HEK293T (cell line): ENCODE measurements at places on chromosomes 2 and 18.

GRCh38 chr18:28740575-28740974 is 563.6 kb upstream of the CDH2 start:
- DNase-seq: no peak

DNA sequence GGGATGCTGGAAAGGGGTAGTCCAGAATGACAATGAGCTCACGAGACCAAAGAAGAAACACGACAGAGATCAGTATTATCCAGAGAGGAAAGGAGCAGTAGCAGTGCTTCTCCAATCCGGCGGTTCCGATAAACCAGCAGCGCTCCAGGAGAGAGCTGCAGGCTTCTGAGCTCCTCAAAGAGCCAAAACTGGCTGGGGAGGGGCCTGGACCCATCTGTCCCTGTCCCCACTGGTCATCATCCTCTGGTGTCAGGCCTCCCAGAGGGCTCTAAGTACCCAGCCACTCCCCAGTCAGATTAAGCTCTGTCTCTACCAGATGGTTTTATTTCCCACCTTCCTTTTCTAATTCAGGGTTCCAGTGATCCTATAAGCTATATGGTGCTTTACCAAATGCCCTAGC is 23.2 kb downstream of the DNAJC27 start:
- DNase-seq: no peak

GRCh38 chr2:190637903-190638618 is 10.8 kb upstream of the NAB1 start:
- no peak for DNase-seq

DNA sequence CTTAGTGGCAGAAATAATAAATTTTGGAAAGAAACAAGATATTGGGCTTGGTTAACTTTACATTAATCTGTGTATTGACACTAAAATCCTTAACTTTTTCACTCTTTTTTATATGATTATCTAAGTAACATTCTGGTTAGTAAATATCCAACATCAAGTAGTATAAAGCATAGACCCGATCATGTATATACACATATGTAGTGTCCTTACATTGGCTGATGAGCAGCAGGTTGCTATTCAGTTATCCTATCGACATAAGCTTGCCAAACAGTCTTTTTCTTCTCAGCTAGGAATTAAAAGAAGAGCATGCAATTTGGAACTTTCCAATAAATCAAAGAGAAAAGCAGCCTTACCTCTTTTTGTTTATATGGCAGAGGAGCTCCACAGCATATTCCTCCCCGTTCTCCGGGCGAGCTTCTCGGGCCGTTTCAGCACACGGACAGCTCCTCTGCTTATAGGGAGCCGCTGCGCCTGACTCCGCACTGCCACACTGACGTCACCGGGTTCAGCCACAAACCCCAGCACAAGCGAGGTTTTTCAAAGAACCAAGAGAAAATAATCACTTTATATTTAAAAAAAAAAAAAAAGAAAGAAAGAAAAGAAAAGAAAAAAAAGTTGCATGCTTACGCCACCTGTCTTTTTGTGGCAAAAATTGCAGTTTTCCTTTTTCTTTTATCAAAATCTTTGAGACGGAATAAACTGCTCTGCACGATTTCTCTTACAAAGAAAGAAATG is at the start of gene SCG2:
Gene SCG2, minus strand, starts transcription at position 430 of the 735 bp plus-strand sequence. CDS start 3,079 bp downstream, outside the sequence.
- DNase-seq: peak; percentile 76

DNA sequence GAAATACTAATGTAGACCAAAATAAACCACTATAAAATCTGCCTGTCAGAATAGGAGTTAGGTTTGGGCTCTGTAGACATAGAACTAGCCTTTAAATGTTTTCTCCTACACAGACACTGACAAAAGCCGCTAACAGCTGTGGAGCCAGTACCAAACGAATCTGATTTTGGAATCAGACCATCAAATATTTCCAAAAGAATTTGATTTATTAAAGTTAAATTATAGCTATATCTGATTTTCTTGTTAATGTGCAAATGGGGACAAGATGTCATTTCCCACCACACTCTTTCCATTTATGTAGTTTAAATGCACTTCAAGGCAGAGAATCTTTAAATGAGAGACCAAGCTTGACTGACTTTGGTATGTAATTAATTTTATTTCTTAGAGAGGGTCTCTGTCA is 343.4 kb upstream of the FIGN start:
- no peak for DNase-seq

GRCh38 chr2:148515120-148515519 is 129.4 kb upstream of the EPC2 start:
- DNase-seq: no peak

GRCh38 chr2:26528836-26529235 is 50.9 kb upstream of the OTOF start:
- no peak for DNase-seq
